Body of pancreas (tissue), 4 donors: ENCODE measurements at places on chromosomes 7 and 10. TPM values are rescaled to one million over a fixed set of nuclear protein-coding genes. Genes with fewer than 3 reads are reported as not detected.

The RBM20 gene
- 14.5 TPM for total RNA-seq

The CRHR2 gene
- 4.7 TPM for total RNA-seq

DNA sequence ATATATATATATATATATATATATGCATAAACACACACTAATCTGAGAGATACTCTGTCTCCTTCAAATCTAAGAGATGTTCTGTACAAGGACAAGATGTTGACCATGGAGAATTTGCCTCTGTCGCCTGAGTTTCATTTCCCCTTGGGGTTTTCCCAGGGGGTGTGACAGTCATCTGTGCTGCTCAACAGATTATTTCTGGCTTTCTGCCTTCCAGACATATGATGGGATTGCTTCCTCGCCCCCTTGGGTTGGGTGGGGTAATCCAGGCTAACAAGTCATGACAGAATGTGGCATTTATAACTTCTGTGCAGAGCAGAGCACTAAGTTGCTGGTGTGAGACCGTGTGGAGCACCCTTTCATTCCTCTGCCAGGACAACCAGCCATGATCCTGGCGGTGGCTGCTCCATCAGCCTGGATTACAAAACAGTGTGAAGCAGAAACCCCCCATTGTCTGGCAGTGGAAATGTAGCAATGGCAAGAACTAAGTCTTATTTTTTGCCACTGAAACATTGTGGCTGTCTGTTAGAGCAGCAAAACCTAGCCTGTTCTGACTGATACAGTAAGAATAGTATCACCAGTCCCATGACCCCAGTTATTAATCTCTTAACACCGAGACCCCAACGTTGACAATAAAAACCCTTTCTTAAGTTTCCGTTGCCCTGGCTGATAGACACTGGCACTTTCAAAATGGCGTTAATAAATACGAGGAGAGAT is 13.7 kb upstream of the USP6NL start:
- no peak overlapping the region for H3K27ac ChIP-seq
- DNase-seq, result no peak
- no peaks in the 10 kb centered on the region for H3K36me3 ChIP-seq
- H3K4me3 ChIP-seq, result no peak overlapping the region
- no peaks in the 10 kb centered on the region for H3K4me1 ChIP-seq

- H3K27me3 ChIP-seq, result no peaks in the 10 kb centered on the region
- peaks cover 13% of the 10 kb centered on the region for H3K36me3 ChIP-seq
- no peak overlapping the region for H3K27ac ChIP-seq
- H3K4me3 ChIP-seq, result no peak overlapping the region
- no peaks in the 10 kb centered on the region for H3K4me1 ChIP-seq
These were observed 34.5 kb downstream of the FAM25A start for GRCh38 chr10:87054373-87055295.

The FBXL13 gene
- 5.6 TPM for total RNA-seq

DNA sequence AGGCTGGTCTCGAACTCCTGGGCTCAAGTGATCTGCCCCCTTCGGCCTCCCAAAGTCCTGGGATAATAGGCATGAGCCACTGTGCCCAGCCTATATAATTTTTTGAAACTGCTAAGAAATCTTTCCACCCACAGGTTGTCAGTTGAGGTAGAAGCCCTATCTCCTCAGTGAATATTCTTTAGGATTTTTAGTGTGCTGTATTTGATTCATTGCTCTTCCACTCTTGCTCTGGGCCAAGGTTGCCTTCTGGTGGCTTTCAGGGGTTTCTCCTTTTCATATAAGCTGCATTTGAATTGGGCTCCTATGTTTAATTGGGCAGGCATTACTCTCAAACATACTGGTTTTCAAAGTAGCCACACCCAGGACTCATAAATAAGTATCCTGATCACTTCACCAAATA is 931.2 kb downstream of the GATA3 start:
- no peaks in the 10 kb centered on the region for H3K4me1 ChIP-seq
- no peak overlapping the region for H3K4me3 ChIP-seq
- no peak for DNase-seq
- no peaks in the 10 kb centered on the region for H3K27me3 ChIP-seq
- H3K36me3 ChIP-seq, result no peaks in the 10 kb centered on the region

DNA sequence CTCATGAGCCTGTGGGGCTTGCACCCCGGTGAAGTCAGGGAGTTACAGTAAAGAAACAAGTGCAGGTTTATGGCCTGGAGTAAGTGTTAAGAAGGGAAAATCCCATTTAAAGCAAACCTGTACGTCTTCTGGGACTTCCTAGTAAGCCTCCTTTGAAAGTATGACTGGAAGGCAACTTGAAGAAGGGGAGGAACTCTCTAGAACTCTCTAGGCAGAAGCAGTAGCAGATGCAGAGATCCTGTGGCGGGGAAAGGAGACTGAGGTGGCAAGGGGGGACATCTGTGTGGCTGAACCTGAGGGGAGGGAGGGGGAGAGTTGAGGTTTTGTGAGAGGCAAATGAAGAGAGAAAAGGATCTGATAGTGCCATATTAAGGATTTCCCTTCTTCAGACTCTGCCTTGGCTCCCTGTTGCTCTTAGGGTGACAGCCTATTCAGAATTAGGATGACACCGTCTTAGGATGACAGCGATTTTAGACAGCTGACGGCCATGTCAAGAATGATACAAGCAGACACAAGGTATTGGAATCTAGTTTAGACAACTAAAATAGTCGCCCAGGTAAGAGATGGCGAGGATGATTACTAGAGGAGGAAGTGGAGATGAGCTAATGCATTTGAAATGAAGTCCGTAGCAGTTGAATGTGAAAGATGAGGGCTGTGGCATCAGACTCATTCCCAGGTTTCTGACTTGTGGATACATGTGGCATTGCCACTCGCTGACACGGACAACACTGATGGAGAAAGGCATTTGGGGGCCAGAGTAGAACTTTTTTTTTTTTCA is 29.0 kb downstream of the CUL1 start:
- H3K4me1 ChIP-seq, result peaks cover 22% of the 10 kb centered on the region
- no peak overlapping the region for H3K4me3 ChIP-seq
- peaks cover 4% of the 10 kb centered on the region for H3K36me3 ChIP-seq
- no peak overlapping the region for H3K27ac ChIP-seq
- no peak for DNase-seq

DNA sequence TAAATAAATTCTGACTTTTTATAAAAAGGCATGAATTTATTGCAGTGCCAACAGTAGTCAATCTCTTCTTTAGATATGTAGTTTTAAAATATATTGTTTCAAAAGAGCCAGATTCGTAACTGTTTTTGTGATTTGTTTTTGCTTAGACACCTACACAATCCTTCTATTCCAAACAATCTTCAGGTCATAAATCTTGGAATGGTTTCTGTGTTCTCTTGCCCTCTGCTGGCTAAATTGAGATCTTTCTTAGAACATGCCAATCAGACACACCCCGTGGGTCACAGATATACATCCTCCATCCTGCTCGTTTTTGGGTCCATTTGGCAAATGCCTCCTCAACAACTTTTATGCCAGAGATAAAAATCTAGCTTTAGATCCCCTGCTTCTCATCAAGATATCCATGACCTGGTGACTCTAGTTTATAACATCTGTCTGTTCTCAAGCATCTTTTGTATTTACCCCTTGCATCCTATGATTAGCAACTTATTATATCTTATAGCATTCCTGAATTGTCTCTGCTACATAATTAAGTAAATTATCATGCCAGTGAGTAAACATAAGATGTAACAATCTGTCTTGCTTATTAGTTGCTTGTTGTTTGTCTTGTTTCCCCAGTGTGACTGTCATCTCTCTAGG is 35.3 kb upstream of the IFRD1 start:
- no peaks in the 10 kb centered on the region for H3K36me3 ChIP-seq
- no peaks in the 10 kb centered on the region for H3K27me3 ChIP-seq
- H3K4me1 ChIP-seq, result no peaks in the 10 kb centered on the region
